Activated CD8-positive, alpha-beta memory T cell treated with anti-CD3 and anti-CD28 coated beads, Interleukin-2, amount 10 ng/mL, durations not matched to agents 7 days and 5 days (primary cell): ENCODE measurements at places on chromosomes 7 and 10.

DNA sequence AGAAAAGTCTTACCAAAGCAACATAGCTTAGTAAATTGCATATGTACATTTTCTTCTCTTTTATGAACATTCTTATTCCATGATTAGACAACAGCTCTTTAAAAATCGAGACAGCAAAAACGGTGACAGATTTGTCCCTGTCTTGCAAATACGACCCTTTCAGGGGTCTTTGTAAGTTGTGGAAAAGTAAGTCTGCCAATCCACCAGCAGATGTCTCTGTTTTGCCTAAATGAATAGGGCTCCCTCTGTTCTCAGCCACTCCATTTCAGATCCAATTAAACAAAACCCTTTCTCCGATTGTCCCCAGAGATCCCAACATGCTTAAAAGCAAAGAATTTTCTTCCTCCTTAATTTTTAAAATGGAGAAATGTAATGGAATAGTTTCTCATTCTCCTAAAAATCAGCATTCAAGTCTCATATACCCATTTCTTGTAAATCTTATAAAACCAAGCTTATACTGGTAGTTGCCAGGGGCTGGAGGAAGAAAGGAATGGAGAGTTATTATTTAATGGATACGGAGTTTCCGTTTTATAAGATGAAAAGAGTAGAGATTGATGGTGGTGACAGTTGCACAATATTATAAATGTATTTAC lies 61.0 kb upstream of the NFE2L3 start:
- no peak for DNase-seq
- H3K27ac ChIP-seq = peak overlapping the region; percentile 69
- no peaks in the 10 kb centered on the region for H3K27me3 ChIP-seq

- peaks cover 2% of the 10 kb centered on the region for H3K4me1 ChIP-seq
- no peaks in the 10 kb centered on the region for H3K27me3 ChIP-seq
- no peak for DNase-seq
- no peak overlapping the region for H3K4me3 ChIP-seq
- no peak overlapping the region for H3K27ac ChIP-seq
Measured at GRCh38 chr10:62155054-62155680, 113.5 kb downstream of the RTKN2 start.

DNA sequence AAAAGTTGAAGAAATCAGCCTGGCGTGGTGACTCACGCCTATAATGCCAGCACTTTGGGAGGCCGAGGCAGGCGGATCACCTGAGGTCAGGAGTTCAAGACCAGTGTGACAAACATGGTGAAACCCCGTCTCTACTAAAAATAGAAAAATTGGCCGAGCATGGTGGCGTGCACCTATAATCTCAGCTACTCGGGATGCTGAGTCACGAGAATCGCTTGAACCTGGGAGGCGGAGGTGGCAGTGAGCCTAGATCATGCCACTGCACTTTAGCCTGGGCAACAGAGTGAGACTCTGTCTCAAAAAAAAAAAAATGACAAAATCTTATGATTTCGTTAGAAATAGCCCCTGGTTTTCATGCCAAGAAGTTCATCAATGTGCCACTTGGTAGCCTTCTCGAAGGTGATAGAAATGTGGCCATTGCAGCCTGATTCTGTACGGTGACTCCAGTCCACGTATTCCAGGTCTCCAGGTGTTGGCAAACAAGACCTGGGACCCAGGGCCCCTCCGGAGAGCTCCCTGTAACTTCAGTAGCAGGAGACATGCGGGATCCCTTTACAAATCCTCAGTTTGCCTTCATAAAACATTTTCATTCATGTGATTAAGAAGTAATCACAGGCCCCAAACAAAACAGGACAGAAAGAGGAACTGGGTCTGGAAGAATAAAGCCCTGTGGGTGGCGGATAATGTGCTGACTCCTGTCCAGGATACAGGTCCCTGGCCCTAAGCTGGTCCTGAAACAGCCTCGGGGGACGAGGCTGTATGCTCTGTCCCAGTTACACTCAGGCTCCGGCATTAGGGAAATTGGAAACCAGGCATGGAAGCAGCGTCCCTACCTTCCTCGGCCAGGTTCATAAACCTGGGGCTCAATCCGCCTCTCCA lies 207.3 kb upstream of the SH2B2 start:
- peaks cover 6% of the 10 kb centered on the region for H3K36me3 ChIP-seq
- no peak for DNase-seq
- peaks cover 4% of the 10 kb centered on the region for H3K4me1 ChIP-seq
- no peak overlapping the region for H3K27ac ChIP-seq
- H3K4me3 ChIP-seq = no peak overlapping the region
- no peaks in the 10 kb centered on the region for H3K27me3 ChIP-seq

GRCh38 chr7:70884440-70884764 lies 247.5 kb upstream of the GALNT17 start:
- H3K27me3 ChIP-seq = no peaks in the 10 kb centered on the region
- no peaks in the 10 kb centered on the region for H3K36me3 ChIP-seq
- no peak overlapping the region for H3K4me3 ChIP-seq
- DNase-seq = no peak
- no peaks in the 10 kb centered on the region for H3K4me1 ChIP-seq

DNA sequence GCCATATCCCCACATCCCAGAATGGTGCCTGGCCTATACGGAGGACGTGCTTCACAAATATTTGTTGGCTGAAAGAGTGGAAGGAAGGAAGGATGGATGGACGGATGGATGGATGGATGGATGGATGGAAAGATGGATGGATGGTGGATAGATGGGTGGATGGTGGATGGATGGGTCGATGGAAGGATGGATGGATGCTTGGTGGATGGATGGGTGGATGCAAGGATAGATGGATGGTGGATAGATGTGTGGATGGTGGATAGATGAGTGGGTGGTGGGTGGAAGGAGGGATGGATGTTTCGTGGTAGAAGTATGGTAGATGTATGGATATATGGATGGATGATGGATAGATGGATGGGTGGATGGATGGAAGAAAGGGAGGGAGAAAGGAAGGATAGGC lies 10.8 kb downstream of the CHAT start:
- H3K4me1 ChIP-seq = no peaks in the 10 kb centered on the region
- H3K27me3 ChIP-seq = peaks cover 6% of the 10 kb centered on the region
- no peak for DNase-seq
- no peak overlapping the region for H3K4me3 ChIP-seq
- no peak overlapping the region for H3K27ac ChIP-seq

GRCh38 chr10:32446536-32447406 lies 831 bp downstream of the CCDC7 start:
- peak overlapping the region; percentile 88 for H3K4me3 ChIP-seq
- peak overlapping the region; percentile 97 for H3K27ac ChIP-seq
- H3K4me1 ChIP-seq = peaks cover 18% of the 10 kb centered on the region
- no peak for DNase-seq
- peaks cover 8% of the 10 kb centered on the region for H3K36me3 ChIP-seq
- no peaks in the 10 kb centered on the region for H3K27me3 ChIP-seq

DNA sequence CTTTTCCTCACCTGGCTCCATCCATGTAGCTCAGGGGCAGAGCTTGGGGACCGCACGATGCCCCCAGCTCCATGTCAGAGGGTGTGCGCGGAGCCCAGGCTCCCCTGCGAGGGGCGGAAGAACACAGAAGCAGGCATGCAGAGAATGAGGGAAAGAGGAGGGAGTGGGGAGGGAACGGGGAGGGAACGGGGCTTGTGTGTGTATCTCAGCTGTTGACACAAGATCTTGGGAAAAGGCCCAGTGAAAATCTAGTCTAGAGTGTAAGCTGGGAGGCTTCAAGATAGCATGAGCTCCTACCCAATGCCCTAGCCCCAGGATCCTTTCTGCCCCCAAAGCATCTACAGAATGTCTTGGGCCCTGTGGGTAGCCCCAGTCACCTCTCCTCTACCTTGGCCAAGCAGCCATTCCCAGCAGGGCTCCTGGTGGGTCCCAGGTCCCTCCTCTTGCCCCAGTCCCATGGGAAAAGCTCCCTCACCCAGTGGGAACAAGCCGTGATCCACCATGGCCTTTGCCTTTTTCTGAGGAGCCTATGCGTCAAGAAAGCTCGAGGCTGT lies 25.1 kb upstream of the NDST2 start:
- H3K27ac ChIP-seq = no peak overlapping the region
- no peak for DNase-seq
- H3K27me3 ChIP-seq = no peaks in the 10 kb centered on the region
- no peak overlapping the region for H3K4me3 ChIP-seq
- H3K4me1 ChIP-seq = no peaks in the 10 kb centered on the region

DNA sequence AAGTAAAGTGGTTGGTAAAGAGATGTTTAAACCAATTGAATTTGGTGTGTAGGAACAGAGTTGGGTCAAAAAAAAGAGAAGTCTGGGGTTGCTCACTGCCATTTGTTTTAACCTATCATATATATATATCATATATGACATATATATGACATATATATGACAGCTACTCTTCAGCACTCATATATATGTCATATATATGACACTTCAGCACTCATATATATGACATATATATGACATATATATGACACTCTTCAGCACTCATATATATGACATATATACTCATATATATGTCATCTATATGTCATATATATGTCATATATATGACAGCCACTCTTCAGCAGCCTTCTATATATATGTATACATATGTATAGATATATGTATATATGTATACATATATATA lies 8.9 kb upstream of the A1CF start:
- H3K36me3 ChIP-seq = no peaks in the 10 kb centered on the region
- no peak overlapping the region for H3K27ac ChIP-seq
- no peak for DNase-seq
- no peaks in the 10 kb centered on the region for H3K4me1 ChIP-seq

DNA sequence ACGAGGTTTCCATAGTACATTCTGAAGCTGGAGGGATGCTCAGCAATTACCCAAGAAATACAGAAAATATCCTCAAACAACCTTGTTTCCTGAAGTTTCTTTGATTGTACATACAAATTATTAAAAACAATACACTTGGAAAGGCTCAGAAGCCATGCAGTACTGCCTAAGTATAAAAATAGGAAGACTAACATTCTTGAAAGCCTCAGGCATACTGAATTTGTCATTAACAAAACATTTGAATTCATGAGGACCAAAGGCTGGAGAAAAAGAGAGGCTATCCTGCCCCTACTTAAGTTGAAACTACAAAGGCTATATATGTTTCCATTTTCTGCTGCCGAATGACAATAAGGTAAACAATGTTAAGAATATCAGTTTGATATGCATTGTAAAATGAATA lies 54.3 kb upstream of the SGCE start:
- H3K27me3 ChIP-seq = peaks cover 3% of the 10 kb centered on the region
- no peaks in the 10 kb centered on the region for H3K4me1 ChIP-seq
- DNase-seq = no peak
- H3K36me3 ChIP-seq = no peaks in the 10 kb centered on the region
- no peak overlapping the region for H3K4me3 ChIP-seq
- H3K27ac ChIP-seq = no peak overlapping the region

GRCh38 chr7:114392686-114393085 lies 21.9 kb upstream of the FOXP2 start:
- no peak overlapping the region for H3K27ac ChIP-seq
- no peak for DNase-seq
- H3K4me3 ChIP-seq = no peak overlapping the region
- H3K36me3 ChIP-seq = no peaks in the 10 kb centered on the region

DNA sequence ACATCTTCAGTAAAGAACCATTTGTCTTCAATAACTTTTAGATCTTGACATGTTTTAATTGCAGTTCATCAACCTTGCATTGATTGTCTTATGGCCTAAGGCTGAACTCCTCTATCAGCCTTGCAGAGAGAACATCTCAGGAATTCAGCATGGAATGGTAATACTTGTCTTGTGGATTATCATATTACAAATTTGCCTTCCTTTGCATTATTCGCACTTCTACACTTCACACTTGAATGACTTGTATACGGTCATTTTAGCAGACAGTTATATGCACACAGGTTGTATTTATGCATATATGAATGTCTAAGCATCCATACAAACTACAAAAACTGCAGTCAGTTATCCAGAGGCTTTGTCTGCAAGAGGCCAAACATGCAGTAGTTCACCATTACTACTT lies 31.7 kb downstream of the GPR85 start:
- H3K27ac ChIP-seq = no peak overlapping the region
- no peaks in the 10 kb centered on the region for H3K4me1 ChIP-seq
- DNase-seq = no peak

DNA sequence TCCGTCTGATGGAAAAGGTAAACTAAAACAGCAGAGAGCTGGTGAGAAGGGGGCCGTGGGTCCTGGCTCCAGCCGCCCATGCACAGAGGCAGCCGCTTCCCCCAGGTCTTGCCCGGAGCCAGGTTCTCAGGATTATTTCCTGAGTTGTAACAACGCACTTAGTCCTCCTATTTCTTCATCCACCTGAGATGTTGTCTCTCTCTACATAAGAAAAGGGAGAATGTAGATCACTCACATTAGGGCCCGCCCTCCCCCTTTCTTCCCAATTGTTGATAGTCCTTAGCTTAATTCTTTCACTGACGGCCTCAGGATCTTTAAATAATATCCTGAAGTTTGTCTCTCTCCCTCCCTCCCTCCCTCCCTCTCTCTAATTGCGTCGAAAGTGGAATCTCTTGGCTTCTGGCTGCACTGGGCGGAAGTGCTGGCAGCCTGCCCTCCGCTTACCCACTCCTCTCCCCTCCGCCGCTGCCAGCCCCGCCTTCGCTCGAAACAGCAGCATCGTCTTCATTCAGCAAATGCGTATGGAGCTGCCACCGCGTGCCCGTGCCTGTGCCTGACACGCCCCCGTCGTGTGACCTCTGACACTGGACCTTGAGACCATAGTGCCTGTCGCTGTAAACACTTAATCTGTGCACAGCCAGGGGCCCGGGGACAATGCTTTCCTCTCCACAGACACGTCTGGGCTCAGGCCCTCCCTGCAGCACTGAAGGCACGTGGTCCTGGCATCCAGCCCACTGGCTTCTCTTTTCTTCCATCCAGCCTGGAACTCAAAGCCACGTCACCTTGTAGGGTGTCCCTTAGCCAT lies 174.5 kb upstream of the PPP2R2D start:
- no peak for DNase-seq
- H3K4me1 ChIP-seq = no peaks in the 10 kb centered on the region
- no peak overlapping the region for H3K27ac ChIP-seq
- no peaks in the 10 kb centered on the region for H3K27me3 ChIP-seq
- H3K4me3 ChIP-seq = no peak overlapping the region

DNA sequence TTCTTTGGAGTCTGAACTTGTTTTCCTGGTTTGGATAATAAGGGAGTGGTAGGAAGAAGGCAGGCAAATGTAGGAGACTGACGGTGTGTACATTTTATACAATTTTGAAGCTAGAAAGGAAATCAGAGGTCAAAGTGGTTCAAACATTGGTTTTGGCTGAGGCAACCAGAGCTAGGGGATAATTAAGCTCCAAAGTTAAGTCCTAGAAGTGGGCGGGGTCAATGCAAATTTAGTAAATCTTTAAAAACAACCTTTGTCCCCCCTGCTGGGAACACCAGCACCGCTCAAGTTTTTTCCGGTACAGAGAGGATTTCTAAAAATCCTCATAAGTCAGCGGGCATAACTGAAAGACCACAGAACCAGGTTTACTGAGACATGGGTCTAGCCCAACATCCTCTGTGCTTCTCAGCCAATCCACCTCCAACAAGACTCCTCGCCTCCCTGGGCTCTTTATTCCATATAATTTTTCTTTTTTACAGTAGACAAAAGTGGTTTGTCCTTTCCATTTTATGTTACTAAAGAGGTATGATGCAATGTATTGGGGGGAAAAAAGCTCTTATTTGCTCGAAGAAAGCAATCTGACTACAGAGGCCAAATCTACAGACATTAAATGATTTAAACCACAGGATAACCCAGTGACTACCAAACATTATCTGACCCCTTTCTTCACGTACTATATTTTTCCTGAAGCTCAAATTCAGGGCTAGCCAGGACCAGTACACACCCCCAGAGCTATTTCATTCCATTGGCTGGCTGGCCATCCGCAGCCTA lies 1.6 kb downstream of the GLUD1 start:
- peaks cover 57% of the 10 kb centered on the region for H3K4me1 ChIP-seq
- no peaks in the 10 kb centered on the region for H3K27me3 ChIP-seq

- H3K4me3 ChIP-seq = no peak overlapping the region
- no peaks in the 10 kb centered on the region for H3K36me3 ChIP-seq
- no peak overlapping the region for H3K27ac ChIP-seq
Measured at GRCh38 chr10:78944723-78945312, 123.9 kb upstream of the ZMIZ1 start.
